Right renal cortex interstitium (tissue), 3 donors: ENCODE measurements at places on chromosomes 5 and 9. TPM values are rescaled to one million over a fixed set of nuclear protein-coding genes. Genes with fewer than 3 reads are reported as not detected.

GRCh38 chr5:176577312-176578176, 28.4 kb downstream of the CDHR2 start:
- no peak for DNase-seq

- no peak for DNase-seq
These were observed 146.6 kb downstream of the ESM1 start for GRCh38 chr5:54838843-54839242.

GRCh38 chr5:117131048-117131679, 556.5 kb upstream of the SEMA6A start:
- no peak for DNase-seq

IFNA4 gene
- not detected for polyA plus RNA-seq

MYORG gene
- polyA plus RNA-seq, result 7.1 TPM

DNA sequence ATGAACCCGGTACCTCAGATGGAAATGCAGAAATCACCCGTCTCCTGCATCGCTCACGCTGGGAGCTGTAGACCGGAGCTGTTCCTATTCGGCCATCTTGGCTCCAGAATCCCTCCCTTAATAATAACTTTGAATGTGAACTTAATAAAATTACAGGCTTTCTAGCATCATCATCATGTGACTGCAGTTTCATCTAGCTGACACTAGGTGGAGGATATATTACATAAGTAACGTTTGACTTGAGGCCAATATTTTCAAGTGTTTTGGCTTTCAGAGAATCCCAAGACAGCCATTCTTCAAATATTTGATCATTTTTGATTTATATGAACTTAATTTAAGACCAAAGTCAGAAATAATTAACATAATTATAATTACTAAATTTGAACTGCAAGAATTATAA, 474.9 kb upstream of the CDH10 start:
- no peak for DNase-seq

CDH18 gene
- polyA plus RNA-seq, result 1.5 TPM

GRCh38 chr5:137667341-137667740, 68.5 kb downstream of the KLHL3 start:
- DNase-seq, result no peak

DHFR gene
- polyA plus RNA-seq, result 84.5 TPM

- no peak for DNase-seq
These were observed 24.2 kb downstream of the TNFAIP8 start for GRCh38 chr5:119379942-119380547.

ANKRD33B gene
- 1.7 TPM for polyA plus RNA-seq

- DNase-seq, result no peak
These were observed 209.8 kb downstream of the CDH12 start for GRCh38 chr5:22643356-22643755.

DNA sequence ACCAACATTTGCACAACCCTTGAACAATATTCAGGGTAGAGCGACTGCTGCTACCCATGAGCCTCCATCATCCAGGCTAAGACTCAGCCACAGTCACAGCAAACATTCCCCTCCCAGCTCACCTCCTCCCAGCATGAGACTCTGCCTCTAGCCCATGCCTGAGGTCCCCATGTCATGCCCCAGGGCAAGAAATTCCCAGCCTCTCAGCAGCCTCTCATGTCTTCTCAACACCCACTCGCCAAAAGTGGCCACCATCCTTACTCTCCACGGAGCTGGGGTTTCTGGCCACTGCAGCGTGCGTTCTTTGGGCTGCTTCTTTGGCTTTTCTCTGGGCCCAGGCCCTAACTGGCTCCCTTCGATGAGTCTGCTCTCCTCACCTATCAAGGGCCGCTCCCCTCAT, 82.2 kb downstream of the NSUN2 start:
- no peak for DNase-seq

DNA sequence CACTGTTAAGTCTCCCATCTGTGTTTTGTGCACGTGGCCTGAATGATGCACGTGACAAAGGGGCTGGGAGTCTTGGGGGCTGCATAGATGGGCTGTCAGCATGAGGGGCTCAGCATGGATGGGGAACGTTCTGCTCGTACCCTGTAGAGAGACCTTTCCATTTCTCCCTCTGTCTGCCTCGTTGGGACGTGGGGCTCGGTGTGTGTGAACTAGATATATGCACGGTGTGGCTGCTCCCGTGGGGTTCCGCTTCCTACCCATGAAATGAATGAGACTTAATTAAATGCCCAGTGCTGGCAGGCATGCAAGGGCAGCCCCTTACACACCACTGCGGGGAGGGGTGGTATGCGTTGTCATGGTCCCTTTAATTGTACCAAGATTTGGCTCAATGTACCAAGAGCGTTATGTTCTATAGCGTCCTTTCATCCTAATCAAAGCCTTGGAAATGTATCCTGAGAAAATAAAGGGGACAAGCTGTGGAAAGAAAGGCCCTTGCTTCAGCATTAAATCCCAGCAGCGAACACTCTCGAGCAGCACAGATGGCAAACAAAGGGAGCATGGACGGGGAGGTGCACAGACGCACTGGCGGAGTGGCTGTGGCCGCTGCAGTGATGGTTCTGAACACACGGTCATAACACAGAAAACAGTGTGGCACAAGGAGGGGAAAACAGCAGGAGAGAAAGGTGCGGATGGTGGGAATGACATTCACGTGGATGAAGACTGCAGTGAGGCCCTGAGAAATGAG, 66.8 kb downstream of the RASGEF1C start:
- DNase-seq, result no peak

- DNase-seq, result no peak
These were observed 61.5 kb downstream of the TSTD2 start for GRCh38 chr9:97571664-97572063.

ALDOB gene
- 1,012 TPM for polyA plus RNA-seq

PRDM9 gene
- not detected for polyA plus RNA-seq
